ENCODE measurements at places on chromosomes 5 and 9. TPM values are rescaled to one million over a fixed set of nuclear protein-coding genes. Genes with fewer than 3 reads are reported as not detected.

DNA sequence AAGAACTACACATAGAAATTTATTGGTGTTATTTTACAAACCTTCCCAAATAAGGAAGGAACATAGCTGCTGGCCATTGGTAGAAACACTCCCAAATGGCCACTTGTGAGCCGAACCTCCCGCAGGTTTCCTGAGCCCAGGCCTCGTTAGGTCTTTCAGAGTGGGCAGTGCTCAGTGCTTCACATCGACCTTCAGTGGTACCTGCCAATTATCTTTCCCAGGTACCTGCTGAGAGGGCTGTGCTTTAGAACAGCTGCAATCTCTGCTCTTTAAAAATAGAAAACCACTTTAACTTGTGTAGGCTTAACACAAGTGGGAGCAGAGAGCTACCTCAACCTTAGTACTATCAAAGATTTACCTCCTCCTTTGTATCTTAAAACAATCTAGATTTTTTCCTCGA lies 334.1 kb downstream of the RFX3 start:
- peaks cover 3% of the 10 kb centered on the region for H3K27me3 ChIP-seq
- H3K27ac ChIP-seq, result no peak overlapping the region
- no peak overlapping the region for H3K4me3 ChIP-seq
- no peak for DNase-seq
- no peaks in the 10 kb centered on the region for H3K36me3 ChIP-seq

DNA sequence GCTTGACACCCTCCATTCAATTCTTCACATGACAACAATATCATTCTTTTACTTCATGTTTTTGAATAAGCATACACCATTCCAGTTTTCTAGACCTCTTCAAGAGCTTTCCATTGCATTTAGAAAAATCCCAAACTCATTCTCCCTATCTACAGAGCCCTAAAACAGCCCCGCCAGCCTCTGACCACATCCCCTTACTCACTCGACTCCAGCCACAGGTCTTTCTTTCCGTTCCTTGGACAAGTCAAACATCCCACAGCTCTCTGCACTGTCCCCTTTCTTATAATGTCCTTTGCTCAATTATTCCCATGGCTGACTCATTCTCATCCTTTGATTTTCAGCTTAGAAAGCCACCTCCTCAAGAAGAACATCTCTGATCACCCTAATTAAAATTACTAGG lies 38.2 kb downstream of the TTC39B start:
- H3K27ac ChIP-seq, result no peak overlapping the region
- no peak for DNase-seq
- H3K36me3 ChIP-seq, result peaks cover 4% of the 10 kb centered on the region
- H3K27me3 ChIP-seq, result no peaks in the 10 kb centered on the region
- H3K4me1 ChIP-seq, result no peaks in the 10 kb centered on the region

The CDKN2A gene
- polyA plus RNA-seq, result 0.15 TPM

The AHRR gene
- polyA plus RNA-seq, result 3.9 TPM

The CARD6 gene
- 3.4 TPM for polyA plus RNA-seq

GRCh38 chr9:5945112-5945511 lies 54.4 kb downstream of the MLANA start:
- no peak overlapping the region for H3K4me3 ChIP-seq
- H3K27me3 ChIP-seq, result no peaks in the 10 kb centered on the region
- DNase-seq, result no peak
- no peak overlapping the region for H3K27ac ChIP-seq
- H3K36me3 ChIP-seq, result no peaks in the 10 kb centered on the region

DNA sequence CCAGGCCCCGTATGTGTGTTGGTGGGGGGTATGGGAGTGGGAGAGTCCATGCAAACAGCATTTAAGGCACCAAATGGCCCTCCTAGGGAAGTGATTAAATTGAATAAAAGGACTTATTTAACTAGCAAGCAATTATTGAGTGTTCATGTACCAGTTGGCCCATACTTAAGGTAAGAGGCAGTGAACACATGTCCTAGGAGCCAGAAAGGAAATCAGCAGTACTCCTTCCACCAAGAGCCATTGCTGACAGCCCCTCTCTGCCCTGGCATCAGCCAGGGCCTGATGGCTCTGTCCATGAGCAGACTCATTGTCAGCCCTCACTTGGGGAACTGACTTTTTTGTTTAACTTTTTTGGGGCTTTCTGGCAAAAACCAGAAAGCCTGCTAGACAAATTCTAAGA lies 10.4 kb upstream of the SHROOM1 start:
- DNase-seq, result no peak
- no peak overlapping the region for H3K4me3 ChIP-seq
- H3K27ac ChIP-seq, result peak overlapping the region; percentile 74
- no peaks in the 10 kb centered on the region for H3K36me3 ChIP-seq

The PCDHB16 gene
- polyA plus RNA-seq, result 1.1 TPM

- no peaks in the 10 kb centered on the region for H3K27me3 ChIP-seq
- H3K4me1 ChIP-seq, result no peaks in the 10 kb centered on the region
- H3K27ac ChIP-seq, result no peak overlapping the region
- H3K4me3 ChIP-seq, result no peak overlapping the region
- no peak for DNase-seq
- peaks cover 2% of the 10 kb centered on the region for H3K36me3 ChIP-seq
Measured at GRCh38 chr5:175501759-175502158, 23.4 kb downstream of the SFXN1 start.

GRCh38 chr9:72278959-72279358 lies 86.0 kb downstream of the ZFAND5 start:
- H3K4me3 ChIP-seq, result no peak overlapping the region
- no peaks in the 10 kb centered on the region for H3K27me3 ChIP-seq
- no peak for DNase-seq
- H3K4me1 ChIP-seq, result no peaks in the 10 kb centered on the region

DNA sequence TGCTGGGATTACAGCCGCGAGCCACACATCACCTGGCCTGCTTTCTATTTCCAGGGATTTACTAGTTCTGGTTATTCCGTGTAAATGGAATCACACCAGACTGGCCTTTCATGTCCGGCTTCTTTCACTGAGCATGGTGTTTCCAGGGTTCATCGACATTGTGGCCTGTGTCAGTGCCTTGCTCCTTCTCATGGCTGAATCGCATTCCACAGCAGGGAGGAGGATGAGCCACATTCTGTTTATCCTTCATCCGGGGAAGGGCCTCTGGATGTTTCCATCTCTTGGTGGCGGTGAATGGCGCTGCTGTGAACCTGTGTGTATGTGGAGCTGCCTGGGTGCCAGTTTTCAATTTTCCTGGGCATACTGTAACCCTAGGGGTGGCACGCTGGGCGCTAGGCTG lies 58.7 kb upstream of the RNU6ATAC start:
- H3K4me1 ChIP-seq, result peaks cover 17% of the 10 kb centered on the region
- no peak overlapping the region for H3K4me3 ChIP-seq
- no peaks in the 10 kb centered on the region for H3K36me3 ChIP-seq
- H3K27me3 ChIP-seq, result peaks cover 4% of the 10 kb centered on the region
- peak overlapping the region; percentile 45 for H3K27ac ChIP-seq

DNA sequence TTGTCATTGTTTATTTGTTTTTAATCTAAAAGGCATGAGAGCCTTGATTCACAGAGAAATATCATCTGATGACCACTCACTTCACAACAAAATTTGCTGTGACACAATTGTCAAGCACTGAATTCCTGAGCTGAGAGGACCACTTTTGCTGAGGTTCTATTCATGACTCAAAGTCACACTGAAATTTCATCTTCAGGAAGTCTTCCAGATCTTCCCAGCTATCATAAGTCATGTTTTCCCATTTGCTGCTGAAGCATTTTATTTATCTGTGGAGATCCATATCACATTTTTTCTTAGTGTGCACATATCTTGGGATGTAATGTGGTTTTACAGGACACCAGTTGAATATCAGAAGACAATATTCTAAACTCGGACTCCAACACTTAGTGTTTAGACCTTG lies 255.1 kb upstream of the TRIM32 start:
- H3K27ac ChIP-seq, result no peak overlapping the region
- no peaks in the 10 kb centered on the region for H3K27me3 ChIP-seq
- no peak overlapping the region for H3K4me3 ChIP-seq
- H3K4me1 ChIP-seq, result no peaks in the 10 kb centered on the region
- no peaks in the 10 kb centered on the region for H3K36me3 ChIP-seq

GRCh38 chr5:61817472-61818326 lies 485.6 kb downstream of the ZSWIM6 start:
- no peaks in the 10 kb centered on the region for H3K36me3 ChIP-seq
- peak overlapping the region; percentile 38 for H3K27ac ChIP-seq
- H3K4me1 ChIP-seq, result peaks cover 15% of the 10 kb centered on the region
- H3K27me3 ChIP-seq, result no peaks in the 10 kb centered on the region
- peak; percentile 80 for DNase-seq
- no peak overlapping the region for H3K4me3 ChIP-seq

- DNase-seq, result no peak
- H3K36me3 ChIP-seq, result no peaks in the 10 kb centered on the region
- no peak overlapping the region for H3K4me3 ChIP-seq
- H3K4me1 ChIP-seq, result no peaks in the 10 kb centered on the region
- no peaks in the 10 kb centered on the region for H3K27me3 ChIP-seq
- no peak overlapping the region for H3K27ac ChIP-seq
Measured at GRCh38 chr5:21680196-21680595, 1172.9 kb downstream of the CDH12 start.

GRCh38 chr5:83718936-83719495 lies 1.6 kb downstream of the HAPLN1 start:
- peaks cover 5% of the 10 kb centered on the region for H3K4me1 ChIP-seq
- peaks cover 24% of the 10 kb centered on the region for H3K27me3 ChIP-seq
- H3K36me3 ChIP-seq, result no peaks in the 10 kb centered on the region
- DNase-seq, result no peak
- H3K27ac ChIP-seq, result no peak overlapping the region

- H3K27me3 ChIP-seq, result no peaks in the 10 kb centered on the region
- no peak overlapping the region for H3K4me3 ChIP-seq
- no peak overlapping the region for H3K27ac ChIP-seq
Measured at GRCh38 chr5:14912206-14912605, 40.6 kb upstream of the ANKH start.

DNA sequence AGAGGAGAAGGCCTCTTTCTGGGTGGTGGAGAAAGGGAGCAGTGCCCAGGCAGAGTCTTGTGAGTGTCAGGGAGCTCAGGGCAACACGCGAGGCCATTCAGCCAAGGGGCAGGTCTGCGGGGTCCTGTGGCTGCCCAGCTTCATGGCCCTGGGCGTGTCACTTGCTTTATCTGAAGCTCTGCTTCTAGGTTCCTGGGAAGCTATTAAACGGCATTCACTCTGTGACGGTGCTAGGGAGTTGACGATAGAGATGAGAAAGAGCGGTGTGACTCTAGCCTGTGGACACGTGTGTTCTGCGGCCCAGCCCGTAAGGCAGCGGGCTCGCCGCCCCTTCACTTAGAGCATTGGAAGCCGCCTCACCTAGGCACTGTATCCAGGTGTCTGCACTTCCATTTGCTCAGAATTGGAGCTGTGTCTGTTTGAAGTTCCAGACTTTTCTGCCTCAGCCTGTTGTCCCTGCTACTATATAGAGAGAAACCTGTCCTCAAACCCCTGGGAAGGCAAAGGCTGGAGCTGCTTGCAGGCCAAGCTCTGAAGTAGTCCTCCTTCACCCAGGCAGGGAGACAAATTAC lies 88.3 kb downstream of the PHF2 start:
- H3K36me3 ChIP-seq, result peaks cover 49% of the 10 kb centered on the region
- H3K27me3 ChIP-seq, result no peaks in the 10 kb centered on the region
- no peak for DNase-seq
- no peak overlapping the region for H3K4me3 ChIP-seq

DNA sequence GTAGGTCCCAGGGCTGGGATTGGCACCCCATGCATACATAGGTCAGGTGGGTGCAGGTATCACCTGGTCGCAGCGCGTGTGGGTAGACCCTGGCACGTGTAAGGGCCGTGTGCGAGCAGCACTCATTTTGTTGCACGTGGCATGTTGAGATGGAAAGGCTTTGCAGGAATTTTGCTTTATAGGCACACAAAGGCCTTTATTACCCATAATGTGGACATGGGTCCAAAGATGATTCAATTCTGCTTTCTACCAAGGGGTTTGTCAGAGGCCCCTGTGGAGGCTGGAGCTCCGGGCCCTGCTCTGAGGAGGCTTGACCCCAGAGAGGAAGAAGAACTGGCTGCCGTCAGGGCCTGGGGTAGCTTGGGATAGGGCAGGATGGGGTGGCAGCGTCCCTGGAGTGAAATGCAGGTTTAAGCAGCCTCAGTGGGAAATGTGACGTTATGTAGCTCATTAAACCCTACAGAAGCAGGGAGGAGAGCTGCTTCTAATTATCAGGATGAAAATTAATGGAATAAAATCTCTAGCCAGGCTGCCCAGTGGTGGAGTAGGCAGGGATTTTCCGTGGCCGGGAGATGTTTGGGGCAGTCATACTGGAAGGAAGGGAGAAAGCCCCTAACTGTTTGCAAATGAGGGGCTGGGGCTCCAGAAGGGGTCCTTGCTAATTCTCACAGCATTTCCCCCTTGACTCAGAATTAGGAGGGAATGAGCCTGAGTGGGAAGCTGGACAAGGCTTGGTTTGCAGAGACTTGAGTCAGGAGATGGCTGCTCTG lies 103.3 kb upstream of the PITX1 start:
- no peak overlapping the region for H3K4me3 ChIP-seq
- no peak overlapping the region for H3K27ac ChIP-seq
- H3K27me3 ChIP-seq, result no peaks in the 10 kb centered on the region
- DNase-seq, result no peak

DNA sequence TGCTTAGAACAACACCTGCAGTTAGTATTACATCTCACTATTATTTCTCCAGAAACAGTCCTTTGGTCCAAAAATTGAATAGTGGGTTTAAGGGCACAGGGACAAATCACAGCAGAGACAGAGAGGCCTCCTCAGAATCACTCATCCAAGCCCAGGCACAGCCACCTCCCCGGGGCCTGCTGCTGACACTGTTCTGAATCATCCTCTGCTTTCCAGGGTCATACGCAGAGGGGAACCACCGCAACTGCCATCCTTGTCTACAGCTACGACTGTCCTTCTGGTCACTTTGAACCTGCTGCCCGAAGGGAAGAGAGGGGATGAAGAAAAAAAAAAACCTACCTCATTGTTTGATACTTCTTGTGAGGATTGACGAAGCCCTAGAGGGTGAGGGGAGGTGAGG lies 35.3 kb upstream of the MAN2A1 start:
- no peaks in the 10 kb centered on the region for H3K4me1 ChIP-seq
- no peak overlapping the region for H3K4me3 ChIP-seq
- H3K27me3 ChIP-seq, result no peaks in the 10 kb centered on the region
- no peaks in the 10 kb centered on the region for H3K36me3 ChIP-seq
- no peak overlapping the region for H3K27ac ChIP-seq
- DNase-seq, result no peak

DNA sequence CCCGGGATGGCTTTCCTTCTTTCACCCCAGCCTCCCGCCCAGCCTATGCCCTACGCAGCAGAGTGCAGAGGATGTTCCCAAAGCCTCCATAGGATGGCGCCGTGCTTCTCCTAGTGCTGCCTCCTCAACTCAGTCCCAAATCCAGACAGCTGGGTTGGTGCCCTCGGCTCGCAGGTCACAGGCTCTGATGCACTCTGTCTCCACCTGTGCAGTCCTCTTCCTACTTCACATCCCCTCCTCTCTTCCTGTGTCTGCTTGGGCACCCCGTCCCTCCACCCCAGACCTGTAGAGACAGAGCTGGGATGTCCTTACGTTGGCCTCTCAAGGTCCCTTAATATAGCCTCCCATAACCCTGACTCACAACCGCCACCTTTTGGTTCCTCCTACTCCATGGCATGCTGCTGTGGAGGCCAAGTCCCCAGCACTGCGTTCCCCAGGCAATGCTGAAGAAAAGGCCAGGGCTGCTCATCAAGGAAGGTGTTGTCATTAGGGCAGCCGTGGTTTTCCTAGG lies 314.4 kb downstream of the GADD45G start:
- H3K4me3 ChIP-seq, result no peak overlapping the region
- peaks cover 5% of the 10 kb centered on the region for H3K4me1 ChIP-seq
- DNase-seq, result peak; percentile 47
- H3K27me3 ChIP-seq, result no peaks in the 10 kb centered on the region
- no peak overlapping the region for H3K27ac ChIP-seq
- H3K36me3 ChIP-seq, result no peaks in the 10 kb centered on the region

All from large intestine (tissue), 12 donors.